ENCODE measurements at places on chromosomes 1 and 21. TPM values are rescaled to one million over a fixed set of nuclear protein-coding genes. Genes with fewer than 3 reads are reported as not detected.

DNA sequence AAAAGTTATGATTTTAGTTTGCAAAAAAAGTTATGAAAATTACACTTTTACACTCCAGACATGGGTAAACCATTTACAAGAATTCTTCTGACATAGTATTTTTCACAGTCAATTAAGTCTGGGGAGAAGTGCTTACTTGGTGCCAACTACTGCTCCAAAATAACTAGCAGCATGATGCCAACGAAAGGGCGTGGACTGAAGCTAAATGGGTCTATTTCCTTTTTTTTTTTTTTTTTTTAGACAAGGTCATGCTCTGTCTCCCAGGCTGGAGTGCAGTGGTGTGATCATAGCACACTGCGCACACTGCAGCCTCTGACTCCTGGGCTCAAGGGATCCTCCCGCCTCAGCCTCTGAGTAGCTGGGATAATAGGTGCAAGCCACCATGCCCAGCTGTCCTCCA lies 43.2 kb downstream of the FMO4 start:
- no peaks in the 10 kb centered on the region for H3K36me3 ChIP-seq
- no peak for DNase-seq
- H3K4me3 ChIP-seq: no peak overlapping the region
- H3K27ac ChIP-seq: no peak overlapping the region

DNA sequence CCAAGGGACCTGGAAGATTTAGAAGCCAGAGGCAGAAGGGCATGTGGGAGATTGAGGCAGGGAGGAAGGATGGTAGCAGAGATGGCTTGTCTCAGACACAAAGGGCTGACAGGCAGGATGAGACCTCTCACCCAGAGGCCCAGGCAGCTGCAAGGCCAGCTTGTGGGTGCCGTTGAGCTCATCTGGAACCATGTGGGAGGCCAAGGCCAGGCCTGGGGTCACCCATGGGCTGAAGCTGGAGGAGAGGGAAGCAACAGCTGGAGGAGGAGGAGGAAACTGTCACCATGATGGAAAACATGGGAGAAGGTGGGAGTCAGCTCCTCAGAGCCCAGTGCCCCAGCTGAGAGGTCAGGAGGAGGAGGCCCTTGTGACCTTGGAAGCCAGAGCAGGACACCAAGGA lies 6.4 kb downstream of the CRABP2 start:
- no peaks in the 10 kb centered on the region for H3K4me1 ChIP-seq
- peaks cover 3% of the 10 kb centered on the region for H3K27me3 ChIP-seq
- no peak for DNase-seq
- no peak overlapping the region for H3K27ac ChIP-seq

The TSACC gene
- 0.28 TPM for total RNA-seq

DNA sequence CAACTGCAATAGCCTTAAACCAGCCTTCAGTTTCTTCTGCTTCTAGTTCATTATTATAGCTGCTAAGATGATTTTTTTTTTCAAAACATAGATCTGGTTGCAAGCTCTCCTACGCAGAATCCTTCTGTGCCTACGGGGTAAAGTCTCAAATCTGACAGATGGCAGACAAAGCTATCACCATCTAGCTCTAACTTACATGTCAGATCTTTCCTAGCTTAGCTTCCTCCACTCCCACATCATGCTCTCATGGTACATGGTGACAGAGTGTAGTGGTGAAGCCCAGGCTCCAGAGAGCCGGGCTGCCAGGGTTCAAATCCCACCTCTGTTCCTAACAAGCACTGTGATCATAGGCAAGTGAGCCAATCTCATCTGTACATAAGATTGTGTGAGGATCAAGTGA lies 24.2 kb upstream of the GUCA2B start:
- H3K27me3 ChIP-seq: no peaks in the 10 kb centered on the region
- no peaks in the 10 kb centered on the region for H3K36me3 ChIP-seq
- no peak overlapping the region for H3K27ac ChIP-seq

The LCE2B gene
- not detected for total RNA-seq

The KDM5B gene
- total RNA-seq: 19.6 TPM

The EDARADD gene
- total RNA-seq: 0.67 TPM

DNA sequence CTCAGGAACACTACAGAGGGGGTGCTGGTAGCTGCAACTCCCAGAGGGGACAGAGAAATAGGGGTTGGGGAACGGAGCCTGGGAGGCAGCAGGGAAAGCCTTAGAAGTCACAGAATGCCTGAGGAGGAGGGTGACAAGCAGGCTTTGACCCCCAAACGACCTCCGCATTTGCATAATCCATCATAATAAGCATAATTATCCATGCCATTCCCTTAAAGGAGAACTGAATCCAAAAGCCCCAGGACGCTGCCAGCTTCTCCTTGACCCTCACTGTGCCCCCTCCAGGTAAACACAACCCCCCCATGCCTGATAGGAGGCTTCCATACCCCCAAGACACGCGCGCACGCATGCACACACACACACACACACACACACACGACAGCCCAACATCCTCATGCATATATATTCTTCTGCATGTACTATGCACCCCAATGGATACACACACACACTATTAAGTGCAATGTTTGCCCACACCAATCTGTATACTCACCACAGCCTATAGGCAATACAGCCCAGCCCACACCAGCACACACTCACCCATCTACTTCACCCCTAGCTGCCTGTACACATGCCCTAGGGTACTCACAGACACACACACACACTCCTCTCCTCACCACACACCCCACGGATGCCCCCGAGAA lies 27.8 kb downstream of the SDC3 start:
- H3K4me1 ChIP-seq: peaks cover 12% of the 10 kb centered on the region
- no peak for DNase-seq
- no peaks in the 10 kb centered on the region for H3K36me3 ChIP-seq
- H3K4me3 ChIP-seq: no peak overlapping the region

The C1orf105 gene
- total RNA-seq: not detected

GRCh38 chr1:117271959-117272358 lies 61.2 kb upstream of the VTCN1 start:
- no peaks in the 10 kb centered on the region for H3K36me3 ChIP-seq
- H3K27me3 ChIP-seq: no peaks in the 10 kb centered on the region
- no peak overlapping the region for H3K4me3 ChIP-seq
- no peaks in the 10 kb centered on the region for H3K4me1 ChIP-seq

GRCh38 chr1:35062518-35063196 lies 16.5 kb upstream of the ZMYM1 start:
- no peak overlapping the region for H3K4me3 ChIP-seq
- H3K4me1 ChIP-seq: no peaks in the 10 kb centered on the region
- no peak for DNase-seq
- no peak overlapping the region for H3K27ac ChIP-seq

The ACKR1 gene
- total RNA-seq: 17.2 TPM

DNA sequence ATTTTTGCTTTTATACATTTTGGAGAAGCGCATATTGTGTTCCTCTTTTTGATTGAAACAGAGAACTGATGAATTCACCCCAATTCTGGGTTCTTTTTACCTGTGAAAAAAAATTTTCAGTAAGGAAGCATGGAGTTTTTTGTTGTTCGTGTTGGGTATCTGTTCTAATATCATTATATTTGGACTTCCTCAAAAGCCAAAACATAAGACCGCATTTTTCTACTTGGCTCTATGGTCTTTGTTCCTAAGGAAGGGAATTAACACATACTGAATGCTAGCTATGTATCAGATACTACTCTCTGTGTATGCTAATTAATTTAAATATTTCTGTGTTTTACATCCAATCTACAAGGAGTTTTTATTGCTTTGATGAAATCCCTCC lies 12.9 kb downstream of the EPB41 start:
- no peak overlapping the region for H3K4me3 ChIP-seq
- H3K27me3 ChIP-seq: no peaks in the 10 kb centered on the region
- H3K27ac ChIP-seq: peak overlapping the region; percentile 25
- H3K36me3 ChIP-seq: no peaks in the 10 kb centered on the region
- no peak for DNase-seq

- no peaks in the 10 kb centered on the region for H3K27me3 ChIP-seq
- H3K27ac ChIP-seq: no peak overlapping the region
- H3K36me3 ChIP-seq: no peaks in the 10 kb centered on the region
- no peaks in the 10 kb centered on the region for H3K4me1 ChIP-seq
- no peak for DNase-seq
Observed at GRCh38 chr1:183879966-183880365, 75.0 kb downstream of the RGL1 start.

The TNFSF4 gene
- total RNA-seq: 2.1 TPM

GRCh38 chr1:76857973-76858372 lies 9.3 kb upstream of the ST6GALNAC5 start:
- no peak for DNase-seq
- no peak overlapping the region for H3K27ac ChIP-seq

DNA sequence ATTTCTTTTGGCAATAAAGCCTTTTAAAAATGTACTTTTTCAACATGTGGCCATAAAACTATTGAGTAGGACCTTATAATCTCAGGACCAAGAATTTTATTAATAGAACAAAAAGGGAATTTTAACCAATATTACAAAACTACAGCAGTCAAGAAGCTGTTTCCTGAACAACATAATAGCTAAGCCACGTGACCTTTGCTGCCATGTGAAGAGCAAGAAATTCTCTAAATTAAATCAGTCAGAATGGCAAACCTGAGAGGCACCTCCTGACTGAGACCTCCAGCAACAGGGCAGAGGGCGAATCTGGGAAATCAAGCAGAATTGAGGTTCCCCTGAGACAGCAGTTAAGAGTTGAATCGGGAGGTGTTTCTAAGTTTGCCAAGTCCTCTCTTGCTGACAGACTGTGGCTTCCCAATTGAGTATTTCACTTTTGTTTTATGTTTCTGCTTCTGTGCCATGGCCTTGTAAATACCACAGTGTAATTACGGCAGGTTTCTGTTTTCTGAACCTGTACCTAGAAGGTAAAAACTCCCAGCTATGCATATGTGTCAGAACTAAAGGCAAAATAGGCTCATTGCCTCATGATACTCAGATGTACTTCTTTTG lies 358.4 kb downstream of the NTNG1 start:
- H3K4me1 ChIP-seq: no peaks in the 10 kb centered on the region
- no peak for DNase-seq
- H3K4me3 ChIP-seq: no peak overlapping the region

The RAB3B gene
- 5.4 TPM for total RNA-seq

The SLC9C2 gene
- total RNA-seq: not detected

DNA sequence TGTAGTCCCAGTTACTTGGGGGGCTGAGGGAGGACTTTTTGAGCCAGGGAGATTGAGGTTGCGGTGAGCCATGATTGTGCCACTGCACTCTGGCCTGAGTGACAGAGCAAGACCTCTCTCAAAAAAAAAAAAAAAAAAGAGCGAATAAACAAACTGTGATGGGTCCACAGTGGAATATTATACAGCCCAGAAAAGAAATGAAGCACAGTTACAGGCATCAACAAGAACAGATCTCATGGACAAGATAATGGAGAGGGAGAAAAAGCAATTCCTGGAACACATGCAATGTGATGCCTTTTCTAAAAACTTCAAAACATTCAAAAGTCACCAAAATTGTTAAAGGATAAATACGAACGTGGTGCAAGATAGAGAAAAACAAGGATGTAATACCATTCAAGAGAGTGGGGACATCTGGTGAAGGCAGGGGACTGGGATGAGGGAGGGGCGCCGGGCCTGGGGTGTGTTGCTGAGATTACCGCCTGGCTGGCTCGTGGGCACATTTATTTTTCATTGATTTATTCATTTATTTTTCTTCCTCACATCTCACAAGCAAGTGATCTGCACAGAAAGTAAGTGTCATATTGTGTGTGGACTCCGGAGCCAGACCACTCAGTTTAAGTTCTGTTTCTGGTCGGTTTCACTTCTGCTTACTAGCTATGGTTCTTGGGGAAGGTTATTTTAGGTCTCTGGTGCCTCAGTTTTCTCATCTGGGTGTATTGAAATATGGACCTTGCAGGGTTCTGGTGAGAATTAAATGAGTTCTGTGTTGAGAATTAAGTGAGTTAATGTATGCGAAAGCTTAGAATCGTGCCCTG lies 30.1 kb downstream of the ABCG1 start:
- DNase-seq: no peak
- H3K27ac ChIP-seq: no peak overlapping the region

- DNase-seq: no peak
- H3K36me3 ChIP-seq: no peaks in the 10 kb centered on the region
- H3K27me3 ChIP-seq: no peaks in the 10 kb centered on the region
- no peak overlapping the region for H3K4me3 ChIP-seq
- H3K27ac ChIP-seq: no peak overlapping the region
Observed at GRCh38 chr1:101313356-101313755, 76.5 kb downstream of the S1PR1 start.

DNA sequence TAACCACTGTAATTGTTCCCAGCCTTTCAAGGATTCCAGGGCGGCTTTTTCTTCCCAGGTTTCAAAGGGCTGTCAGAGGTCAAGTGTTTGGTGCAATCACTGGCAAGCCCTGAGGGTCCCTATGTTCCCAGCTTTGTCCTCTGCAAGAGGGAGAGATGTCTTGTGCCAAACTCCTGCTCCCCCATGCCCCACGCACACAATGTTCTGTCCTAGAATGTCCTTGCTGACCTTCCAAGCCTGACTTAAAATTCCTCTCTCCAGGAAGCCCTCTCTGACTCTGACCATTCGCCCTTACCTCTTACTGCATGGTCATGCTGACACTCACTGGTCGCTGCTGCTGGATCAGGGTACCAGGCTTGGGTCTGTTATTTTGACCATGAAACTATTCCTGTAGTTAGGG lies 152.5 kb upstream of the KCND3 start:
- H3K27ac ChIP-seq: no peak overlapping the region
- no peaks in the 10 kb centered on the region for H3K36me3 ChIP-seq
- no peaks in the 10 kb centered on the region for H3K27me3 ChIP-seq
- no peak for DNase-seq
- H3K4me3 ChIP-seq: no peak overlapping the region

The SPATA21 gene
- not detected for total RNA-seq

GRCh38 chr1:209837671-209838070 lies 9.9 kb downstream of the UTP25 start:
- H3K27ac ChIP-seq: peak overlapping the region; percentile 32
- peaks cover 68% of the 10 kb centered on the region for H3K36me3 ChIP-seq
- no peak for DNase-seq
- peaks cover 8% of the 10 kb centered on the region for H3K4me1 ChIP-seq

GRCh38 chr1:214377886-214378285 lies 96.9 kb downstream of the SMYD2 start:
- H3K36me3 ChIP-seq: no peaks in the 10 kb centered on the region
- no peak overlapping the region for H3K27ac ChIP-seq
- no peak overlapping the region for H3K4me3 ChIP-seq
- no peaks in the 10 kb centered on the region for H3K27me3 ChIP-seq
- H3K4me1 ChIP-seq: no peaks in the 10 kb centered on the region

- no peak overlapping the region for H3K27ac ChIP-seq
- no peaks in the 10 kb centered on the region for H3K36me3 ChIP-seq
- no peaks in the 10 kb centered on the region for H3K4me1 ChIP-seq
- no peak overlapping the region for H3K4me3 ChIP-seq
- H3K27me3 ChIP-seq: no peaks in the 10 kb centered on the region
Observed at GRCh38 chr1:221672239-221672645, 69.6 kb downstream of the DUSP10 start.

The AADACL3 gene
- total RNA-seq: not detected

The CTTNBP2NL gene
- total RNA-seq: 2.6 TPM

GRCh38 chr21:44931501-44932407 lies 8.1 kb upstream of the SLX9 start:
- no peaks in the 10 kb centered on the region for H3K36me3 ChIP-seq
- no peak overlapping the region for H3K4me3 ChIP-seq
- H3K4me1 ChIP-seq: peaks cover 15% of the 10 kb centered on the region

Data from liver (tissue), 10 donors.